ENCODE measurements at places on chromosomes 7 and 10.
A peak's percentile ranks its signal among the peaks of the same experiment; 100 is the strongest.

DNA sequence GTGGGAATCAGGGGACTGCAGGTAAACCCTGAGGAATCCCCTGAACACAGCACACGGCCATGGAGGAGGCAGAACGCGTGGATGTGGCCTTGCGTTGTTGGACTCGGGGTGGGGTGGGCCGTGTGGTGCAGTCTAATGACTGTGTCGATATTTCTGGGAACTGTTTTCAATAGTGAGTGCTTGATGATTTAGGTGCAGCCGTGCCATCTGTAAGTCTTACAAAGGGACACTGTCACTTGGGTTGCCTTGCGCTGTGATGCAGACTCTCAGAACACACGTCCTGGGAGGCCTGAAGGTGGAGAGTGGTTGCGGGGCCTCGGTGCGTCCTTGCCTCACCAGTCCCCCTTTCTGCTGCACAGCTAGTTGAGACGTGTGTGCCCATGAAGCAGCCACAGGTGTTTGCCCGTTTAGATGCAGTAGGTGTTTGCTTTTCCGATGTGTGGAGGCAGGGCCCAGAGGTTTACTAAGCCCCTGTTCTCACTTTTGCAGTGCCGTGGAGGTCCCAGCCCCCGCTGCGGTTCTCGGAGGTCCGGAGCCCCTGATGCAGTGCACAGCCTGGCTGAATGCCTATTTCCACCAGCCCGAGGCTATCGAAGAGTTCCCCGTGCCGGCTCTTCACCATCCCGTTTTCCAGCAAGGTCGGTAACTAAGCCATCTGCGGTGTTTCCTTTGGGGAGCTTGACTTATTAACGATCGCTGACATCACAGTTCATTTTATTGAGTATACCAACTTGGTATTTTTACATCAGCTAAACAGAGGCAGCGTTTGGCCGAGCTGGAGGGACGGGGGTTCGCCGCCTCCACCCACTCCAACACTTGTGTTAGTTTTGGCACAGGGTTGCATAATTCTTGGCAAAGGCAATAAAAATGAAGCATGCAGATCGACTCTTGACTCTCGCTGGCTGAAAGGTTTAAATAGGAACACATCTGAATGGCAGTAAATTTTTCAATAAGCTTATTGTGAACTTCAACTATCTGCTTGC lies 240.7 kb downstream of the MGMT start:
- DNase-seq: no peak

DNA sequence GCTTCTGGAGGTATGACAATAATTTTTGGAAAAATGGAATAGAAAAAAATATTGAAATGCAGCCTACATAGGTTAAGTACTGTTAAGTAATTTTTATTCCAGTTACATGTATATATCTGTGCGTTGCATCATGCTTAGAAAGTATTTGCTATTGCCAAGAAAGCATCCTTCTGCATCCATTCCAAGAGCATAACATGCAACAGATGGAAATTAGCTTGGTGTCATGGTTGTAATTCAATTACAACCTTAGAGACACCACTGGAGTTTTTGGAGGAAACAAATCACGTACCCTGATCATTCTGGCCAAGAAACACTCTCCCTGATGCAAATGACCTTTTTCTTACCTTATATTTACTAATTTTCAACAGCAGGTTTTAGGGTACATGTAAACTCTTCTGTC lies 1.7 kb downstream of the AKR1B1 start:
- no peak for DNase-seq

DNA sequence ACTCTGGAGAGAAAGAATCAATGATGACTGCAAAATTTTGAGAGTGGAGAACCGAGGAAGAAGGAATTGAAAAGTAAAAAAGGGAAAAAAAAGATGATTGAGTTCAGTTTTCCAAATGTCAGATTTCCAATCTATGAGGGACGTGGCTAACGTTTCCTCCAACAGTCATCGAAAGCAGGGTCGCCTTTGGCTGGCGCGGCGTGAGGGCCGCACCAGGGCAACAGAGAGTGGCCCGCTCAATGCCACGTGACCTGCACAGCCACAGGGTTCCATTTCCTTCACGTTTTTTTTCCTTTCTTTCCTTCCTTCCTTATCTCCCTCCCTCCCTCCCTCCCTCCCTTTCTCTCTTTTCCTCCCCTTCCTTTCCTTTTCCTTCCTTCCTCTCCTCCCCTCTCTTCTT lies 101.9 kb downstream of the WDR37 start:
- DNase-seq: no peak

DNA sequence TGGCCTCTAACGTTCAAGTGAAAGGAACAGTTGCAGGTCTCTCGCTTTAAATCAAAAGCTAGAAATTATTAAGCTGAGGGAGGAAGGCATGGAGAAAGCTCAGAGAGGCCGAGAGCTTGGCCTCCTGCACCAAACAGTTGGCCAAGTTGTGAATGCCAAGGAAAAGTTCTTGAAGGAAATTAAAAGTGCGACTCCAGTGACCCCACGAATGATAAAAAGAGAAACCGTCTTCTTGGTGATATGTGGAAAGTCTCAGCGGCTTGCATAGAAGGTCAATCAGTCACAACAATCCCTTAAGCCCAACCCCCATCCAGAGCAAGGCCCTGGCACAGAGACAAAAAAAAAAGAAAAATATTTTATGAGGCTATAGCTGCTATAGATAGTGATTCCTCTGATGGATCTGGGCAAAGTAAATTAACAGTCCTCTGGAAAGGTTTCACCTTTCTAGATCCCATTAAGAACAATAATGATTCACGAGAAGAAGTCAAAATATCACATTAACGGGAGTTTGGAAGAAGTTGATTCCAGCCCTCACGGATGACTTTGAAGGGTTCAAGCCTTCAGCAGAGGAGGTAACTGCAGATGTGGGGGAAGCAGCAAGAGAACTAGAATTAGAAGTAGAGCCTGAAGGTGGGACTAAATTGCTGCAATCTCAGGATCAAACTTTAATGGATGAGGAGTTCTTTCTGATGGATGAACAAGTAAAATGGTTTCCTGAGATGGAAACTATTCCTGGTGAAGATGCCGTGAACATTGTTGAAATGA lies 42.5 kb upstream of the INPP5A start:
- no peak for DNase-seq

DNA sequence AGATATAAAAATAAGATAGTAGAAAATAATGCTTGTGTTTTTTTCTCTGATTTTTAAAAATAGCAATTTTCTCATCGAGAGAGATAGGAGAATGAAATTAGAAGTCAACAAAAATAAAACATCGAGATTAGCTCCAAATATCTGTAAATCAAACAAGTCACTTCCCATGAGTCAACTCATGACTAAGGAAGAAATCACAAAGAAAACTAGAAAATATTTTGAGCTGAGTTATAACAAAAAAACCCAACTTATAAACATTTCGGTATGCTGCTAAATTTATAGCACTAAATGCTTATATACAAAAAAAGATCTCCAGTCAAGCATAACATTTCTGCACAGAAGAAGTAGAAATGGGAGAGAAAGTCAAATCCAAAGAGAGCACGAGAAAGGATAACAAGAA lies 140.1 kb downstream of the ITGA8 start:
- no peak for DNase-seq

DNA sequence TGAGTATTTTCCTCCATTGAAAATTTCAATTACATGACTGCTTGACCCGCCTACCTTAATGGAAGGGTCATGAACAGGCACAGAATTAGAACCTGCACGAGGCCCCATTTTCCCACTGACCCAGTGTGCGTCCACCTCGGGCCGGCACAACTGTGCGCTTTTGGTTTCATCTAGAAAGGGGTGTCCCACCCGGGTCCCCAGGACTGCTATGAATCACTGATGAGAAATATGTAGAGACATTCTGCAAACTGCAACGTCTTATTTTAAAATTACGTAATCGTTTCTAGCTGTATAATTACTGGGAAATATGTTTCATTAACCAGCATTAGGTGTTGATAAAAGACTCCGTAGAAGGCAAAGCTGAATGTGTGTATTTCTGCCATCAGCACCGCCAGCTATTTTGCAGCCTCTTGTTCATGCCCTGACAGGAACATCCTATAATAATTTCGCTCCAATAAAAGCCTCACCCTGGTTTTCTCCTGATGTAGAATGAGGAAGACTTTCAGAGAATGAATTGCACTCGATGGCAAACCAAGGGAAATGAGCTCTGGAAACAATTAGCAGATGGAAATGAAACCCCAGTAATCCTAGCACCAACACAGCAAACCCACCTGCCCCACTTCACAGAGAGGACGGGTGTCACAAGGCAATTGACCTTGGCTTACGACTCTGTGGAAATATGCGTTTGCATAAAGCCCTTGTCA lies 562.1 kb downstream of the DNAJB6 start:
- DNase-seq: no peak

- no peak for DNase-seq
Measured at GRCh38 chr10:109899356-109900331, 23.7 kb downstream of the XPNPEP1 start.

DNA sequence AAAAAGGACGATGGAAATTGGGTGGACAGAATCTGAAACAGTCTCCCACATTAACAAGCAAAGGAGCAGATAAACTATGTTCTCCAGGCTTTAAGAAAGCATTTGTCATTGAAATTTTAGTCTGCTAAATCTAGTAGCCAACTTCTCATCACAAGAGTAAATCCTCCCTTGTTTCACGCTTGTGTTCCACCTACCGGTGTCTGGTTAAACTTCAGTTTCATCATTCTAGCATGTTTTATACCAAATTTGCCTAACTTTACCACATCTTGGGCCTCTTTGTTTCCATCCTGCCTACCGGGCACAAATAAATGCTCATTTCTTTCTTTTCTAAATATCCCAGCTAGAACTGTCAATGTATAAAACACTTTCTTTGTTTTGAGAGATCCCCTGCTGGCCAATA lies 5.8 kb downstream of the LIPA start:
- DNase-seq: no peak

GRCh38 chr7:8481752-8482446 lies 48.5 kb downstream of the NXPH1 start:
- no peak for DNase-seq

- no peak for DNase-seq
Measured at GRCh38 chr7:44998153-44998871, 1.7 kb upstream of the CCM2 start.

DNA sequence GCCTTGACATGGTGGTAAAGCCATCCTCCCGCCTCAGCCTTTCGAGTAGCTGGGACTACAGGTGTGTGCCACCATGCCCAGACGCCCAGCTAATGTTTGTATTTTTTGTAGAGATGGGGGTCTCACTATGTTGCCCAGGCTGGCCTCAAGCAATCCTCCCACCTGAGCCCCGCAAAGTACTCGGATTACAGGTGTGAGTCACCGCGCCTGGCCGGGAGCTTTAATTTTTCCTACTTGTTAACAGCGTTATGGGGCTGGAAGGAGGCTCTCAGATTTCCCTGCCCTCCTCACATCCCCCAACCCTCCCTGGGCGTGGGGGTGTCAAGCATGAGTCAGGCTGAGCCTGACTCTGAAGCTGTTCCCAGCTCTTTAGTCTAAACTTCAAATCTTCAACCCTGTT lies 8.3 kb downstream of the ALKBH4 start:
- peak; percentile 44 for DNase-seq

- no peak for DNase-seq
Measured at GRCh38 chr10:128062881-128063563, 63.2 kb downstream of the MKI67 start.

Data from HFF-Myc (cell line).